Left ventricle myocardium inferior (tissue), 1 donor: ENCODE measurements at places on chromosomes 4 and X.

DNA sequence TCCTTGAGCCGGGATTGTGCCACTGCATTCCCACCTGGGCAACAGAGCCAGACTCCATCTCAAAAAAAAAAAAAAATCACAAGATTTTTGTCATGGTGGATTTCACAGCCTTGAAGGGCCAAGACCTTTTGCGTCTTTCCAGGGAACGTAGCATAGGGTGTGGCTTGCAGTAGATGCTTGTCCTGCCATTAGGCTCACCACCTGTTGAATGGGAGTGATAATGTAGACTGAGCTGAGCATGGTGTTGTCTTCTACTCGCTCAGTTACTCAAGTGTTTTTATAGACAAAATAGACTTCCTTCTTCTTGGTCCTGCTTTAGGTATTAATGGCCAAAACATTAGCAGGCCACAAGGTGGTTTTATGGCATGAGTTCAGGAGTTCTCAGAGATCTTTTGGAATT is 40.8 kb downstream of the JADE1 start:
- DNase-seq = no peak

GRCh38 chrX:39331082-39331704 is 529.9 kb downstream of the MID1IP1 start:
- no peak for DNase-seq

DNA sequence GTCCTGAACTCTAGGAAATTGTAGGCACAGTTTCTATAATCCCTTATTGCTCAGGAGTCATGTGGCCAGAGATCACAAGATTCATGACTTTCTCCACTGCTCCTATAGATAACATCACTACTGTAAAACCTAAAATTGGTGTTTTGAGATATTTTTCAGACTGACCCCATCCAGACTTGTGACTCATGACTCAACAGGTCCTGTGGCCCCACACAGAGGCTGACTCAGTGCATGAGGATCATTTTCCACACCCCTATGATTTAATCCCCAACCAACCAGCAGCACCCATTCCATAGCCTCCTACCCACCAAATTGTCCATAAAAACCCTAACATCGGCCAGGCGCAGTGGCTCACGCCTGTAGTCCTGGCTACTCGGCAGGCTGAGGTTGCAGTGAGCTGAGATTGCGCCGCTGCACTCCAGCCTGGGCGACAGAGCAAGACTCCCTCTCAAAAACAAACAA is 13.2 kb upstream of the XIAP start:
- no peak for DNase-seq

- no peak for DNase-seq
Observed at GRCh38 chrX:82127228-82128123, 925.6 kb downstream of the SH3BGRL start.

DNA sequence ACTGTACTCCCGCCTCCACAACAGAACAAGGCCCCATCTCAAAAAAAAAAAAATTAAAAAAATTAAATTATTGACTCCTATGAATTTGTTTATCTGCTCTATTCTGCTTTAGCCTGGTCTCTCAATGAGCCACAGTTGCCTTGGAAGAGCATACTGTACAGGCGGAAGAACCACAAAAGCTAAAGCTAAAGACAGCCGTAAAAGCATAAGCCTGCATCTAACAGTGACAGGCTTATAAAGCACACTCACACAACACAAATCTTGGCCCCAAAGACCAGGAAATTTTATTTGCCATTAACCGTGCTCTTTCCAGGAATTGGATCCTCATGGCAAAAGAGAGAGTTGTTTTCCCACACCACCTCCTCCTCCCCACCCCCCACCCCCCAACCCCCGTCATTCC is 53.5 kb upstream of the KLF3 start:
- DNase-seq = no peak

DNA sequence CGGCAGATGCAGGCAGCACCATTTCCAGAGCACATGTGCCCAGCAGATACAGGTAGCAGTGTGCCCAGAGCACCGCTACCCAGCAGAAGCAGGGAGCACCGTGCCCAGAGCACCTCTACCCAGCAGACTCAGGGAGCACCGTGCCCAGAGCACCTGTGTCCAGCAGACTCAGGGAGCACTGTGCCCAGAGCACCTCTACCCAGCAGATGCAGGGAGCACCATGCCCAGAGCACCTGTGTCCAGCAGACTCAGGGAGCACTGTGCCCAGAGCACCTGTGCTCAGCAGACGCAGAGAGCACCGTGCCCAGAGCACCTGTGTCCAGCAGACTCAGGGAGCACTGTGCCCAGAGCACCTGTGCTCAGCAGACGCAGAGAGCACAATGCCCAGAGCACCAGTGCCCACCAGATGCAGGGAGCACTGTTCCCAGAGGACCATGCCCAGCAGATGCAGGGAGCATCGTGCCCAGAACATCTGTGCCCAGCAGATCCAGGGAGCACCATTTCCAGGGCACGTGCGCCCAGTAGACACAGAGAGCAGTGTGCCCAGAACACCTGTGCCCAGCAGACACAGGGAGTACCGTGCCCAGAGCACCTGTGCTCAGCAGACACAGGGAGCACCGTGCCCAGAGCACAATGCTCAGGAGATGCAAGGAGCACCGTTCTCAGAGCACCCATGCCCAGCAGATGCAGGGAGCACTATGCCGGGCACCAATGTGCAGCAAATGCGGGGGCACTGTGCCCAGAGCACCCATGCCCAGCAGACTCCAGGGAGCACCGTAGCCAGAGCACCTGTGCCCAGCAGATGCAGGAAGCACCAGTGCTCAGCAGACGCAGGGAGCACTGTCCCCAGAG is 236.4 kb downstream of the DHRSX start:
- no peak for DNase-seq

DNA sequence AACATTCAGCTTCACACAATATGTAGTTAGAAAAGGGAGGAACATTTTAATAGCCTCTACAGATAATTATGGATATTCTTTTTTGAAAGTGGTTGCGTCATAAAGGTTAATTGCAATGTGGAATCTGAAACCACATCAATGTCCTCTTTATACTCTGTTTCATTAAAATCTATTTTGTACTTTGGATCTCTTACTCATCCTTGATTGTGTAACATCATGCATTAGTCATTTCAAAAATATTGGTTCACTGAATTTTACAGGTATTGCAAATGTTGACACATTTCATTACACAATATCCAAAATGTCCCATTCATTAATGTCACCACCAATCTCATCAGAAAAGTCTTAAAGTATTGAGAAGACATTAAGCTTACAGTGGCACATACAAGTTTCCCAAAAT is 62.7 kb upstream of the USP9X start:
- DNase-seq = no peak

DNA sequence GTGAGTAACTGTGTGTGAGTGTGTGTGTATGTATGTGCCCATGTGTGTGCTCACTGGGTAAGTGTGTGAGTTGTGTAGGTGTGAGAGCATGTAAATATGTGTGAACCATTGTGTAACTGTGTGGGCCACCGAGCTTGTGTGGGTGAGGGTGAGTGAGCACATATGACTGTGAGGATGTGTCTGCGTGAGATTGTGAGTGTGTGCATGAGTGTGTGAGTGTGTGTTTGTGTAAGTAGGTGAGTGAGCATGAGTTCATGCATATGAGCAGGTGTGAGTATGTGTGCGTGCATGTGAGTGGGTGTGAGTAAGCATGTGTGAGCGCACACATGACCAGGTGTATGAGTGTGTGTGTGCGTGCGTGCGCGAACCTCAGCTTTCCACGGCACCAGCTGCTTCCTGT is 1.4 kb upstream of the ATP2B3 start:
- no peak for DNase-seq

- DNase-seq = no peak
Observed at GRCh38 chr4:142563682-142564291, 282.3 kb downstream of the INPP4B start.

GRCh38 chrX:118724775-118725174 is 2.6 kb upstream of the IL13RA1 start:
- no peak for DNase-seq

GRCh38 chr4:68079928-68080327 is 49.7 kb downstream of the TMPRSS11F start:
- DNase-seq = no peak

DNA sequence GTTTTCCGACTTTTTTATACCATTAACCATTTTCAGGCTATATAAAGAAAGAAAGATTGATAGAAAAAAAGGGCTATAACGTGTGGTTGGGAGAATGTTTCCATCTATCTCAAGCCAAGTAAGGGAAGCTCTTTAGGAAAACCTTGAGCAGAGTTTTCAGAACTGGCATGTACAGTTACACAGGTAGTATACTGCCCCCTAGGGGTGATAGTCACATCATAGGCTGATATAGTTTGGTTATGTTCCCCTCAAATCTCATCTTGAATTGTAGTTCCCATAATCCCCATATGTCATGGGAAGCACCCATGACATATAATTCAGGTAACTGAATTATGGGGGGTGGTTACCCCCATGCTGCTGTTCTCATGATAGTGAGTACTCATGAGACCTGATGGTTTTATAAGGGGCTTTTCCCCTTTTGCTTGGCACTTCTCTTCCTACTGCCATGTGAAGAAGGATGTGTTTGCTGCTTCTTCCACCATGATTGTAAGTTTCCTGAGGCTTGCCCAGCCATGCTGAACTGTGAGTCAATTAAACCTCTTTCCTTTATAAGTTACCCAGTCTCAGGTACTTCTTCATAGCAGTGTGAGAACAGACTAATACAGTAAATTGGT is 186.8 kb downstream of the TMA16 start:
- DNase-seq = no peak

GRCh38 chr4:152862608-152863007 is 73.5 kb upstream of the FHDC1 start:
- no peak for DNase-seq

DNA sequence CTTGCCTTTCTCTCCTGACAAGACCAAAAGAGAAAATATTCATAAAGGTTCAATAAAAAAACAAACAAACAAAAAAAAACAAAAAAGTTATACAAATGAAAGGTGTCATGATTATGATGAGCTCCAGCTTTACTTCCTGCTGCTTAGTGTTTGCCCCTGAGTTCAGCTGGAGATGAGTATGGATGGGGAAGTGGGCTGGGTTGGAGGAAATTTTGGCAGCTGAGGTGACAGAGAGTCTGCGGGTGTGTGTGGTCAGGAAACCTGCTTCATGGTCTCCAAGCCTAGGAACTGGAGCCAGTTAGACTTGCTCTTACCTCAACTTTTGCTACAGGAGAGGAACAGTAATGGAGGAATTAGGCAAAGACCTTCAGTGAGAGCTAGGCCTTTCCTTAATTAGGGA is 4.3 kb upstream of the CYSLTR1 start:
- DNase-seq = no peak

DNA sequence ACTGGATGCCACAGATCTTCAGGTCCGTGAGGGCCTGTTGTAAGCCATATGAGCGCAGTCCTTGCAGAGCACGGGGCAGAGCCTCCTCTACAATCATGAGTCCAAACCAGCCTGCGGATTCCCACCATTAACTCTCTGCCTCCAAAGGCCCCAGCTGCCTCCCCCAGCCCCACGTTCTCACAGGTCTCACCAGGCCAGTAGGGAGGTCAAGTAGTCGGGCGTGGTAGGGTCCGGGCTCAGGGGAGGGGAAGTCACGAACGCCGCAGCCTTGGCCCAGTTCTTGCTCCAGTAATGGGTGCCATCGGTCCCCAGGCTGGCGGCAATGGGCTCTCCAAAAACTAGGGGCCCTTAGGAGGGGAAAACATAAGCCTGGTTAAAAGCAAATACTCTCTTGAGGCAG is 53.6 kb downstream of the CRMP1 start:
- no peak for DNase-seq

DNA sequence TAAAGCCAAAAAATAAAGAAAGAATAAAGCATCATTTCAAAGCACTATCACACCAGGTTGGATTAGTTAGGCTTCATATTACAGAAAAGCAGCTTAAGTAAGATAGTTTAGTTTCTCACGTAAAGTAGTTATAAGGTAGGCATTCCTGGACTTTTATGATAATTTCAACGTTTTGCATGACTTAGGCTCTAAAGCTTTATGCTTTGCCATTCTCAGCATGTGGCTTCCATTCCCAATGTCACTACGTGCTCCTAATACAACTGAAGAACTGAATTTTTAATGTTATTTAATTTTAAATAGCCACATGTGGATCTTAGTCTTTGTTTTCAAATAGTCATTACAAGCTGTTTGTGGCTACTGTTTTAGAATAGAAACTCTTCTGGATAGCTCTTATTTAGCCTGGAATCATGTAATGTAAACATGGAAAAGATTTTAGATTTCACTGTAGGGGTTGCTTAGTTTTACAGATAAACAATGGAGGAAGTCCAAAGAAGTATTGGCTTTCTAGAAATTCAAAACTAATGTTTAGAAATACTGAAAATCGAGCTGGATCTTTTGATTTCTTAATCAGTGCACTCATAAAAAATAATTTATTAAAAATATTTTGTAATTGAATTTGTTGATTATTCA is 710.0 kb downstream of the IL1RAPL1 start:
- no peak for DNase-seq

DNA sequence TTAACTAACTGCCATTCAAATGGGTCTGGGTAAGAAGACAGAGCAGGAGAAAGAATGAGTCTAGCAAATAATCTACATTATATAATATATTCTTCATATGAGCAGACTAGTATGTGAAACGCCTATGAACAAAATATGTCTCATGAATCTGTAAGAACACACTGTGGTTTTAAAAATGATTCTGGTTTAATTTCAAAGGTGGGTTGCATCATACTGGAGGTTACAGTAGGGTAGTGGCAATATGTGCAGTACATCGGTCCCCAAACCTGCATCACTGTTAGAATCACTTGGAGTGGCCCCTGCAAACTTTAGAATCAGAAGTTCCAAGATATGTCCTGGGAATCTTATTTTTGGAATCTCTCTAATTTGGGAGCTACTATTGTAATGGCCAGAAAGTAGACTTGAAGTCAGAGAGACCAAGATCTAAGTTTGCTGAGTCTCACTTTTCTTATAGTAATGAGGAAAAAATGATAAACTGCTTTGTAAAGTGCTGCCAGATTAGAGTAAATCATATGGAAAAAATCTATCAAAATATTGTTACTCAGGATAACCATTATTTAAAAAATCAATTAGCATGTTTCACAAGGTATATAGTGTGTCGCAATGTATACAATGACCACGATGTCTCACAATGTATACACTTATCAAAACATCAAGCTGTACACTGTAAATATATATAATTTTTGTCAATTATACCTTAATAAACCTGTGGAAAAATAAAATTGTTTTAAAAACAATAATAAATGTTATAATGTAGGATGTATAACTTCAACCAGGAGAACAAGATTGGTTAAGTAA is 37.9 kb upstream of the ARSJ start:
- DNase-seq = no peak

DNA sequence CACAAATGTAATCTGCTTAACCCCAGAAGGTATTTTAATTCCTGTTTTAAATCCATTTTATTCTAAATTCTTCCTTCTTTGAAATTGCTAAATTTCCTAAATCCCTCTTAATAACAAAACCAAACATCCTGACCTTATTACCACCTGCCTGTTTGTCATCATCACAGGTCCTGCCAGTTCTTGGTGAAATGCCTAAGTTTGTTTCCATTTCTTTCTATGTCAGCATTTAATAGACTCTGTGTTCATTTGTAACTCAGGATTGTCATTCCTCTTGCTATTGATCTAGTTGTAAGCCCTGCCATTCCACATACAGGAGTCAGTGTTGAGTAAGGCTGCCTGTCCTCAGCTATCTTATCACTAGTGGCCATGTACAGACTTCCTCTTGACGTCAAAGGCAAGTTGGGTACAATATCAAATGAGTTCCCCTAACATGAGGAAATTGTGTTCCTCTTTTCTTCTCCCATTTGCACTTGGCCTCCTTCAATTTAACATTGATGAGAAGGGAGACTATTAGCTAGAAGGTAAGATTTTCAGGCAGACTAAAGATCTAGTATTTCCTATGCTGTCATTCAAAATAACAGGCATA is 440.1 kb downstream of the AFF2 start:
- DNase-seq = no peak

- no peak for DNase-seq
Observed at GRCh38 chrX:45850775-45851433, 650.2 kb upstream of the DIPK2B start.

GRCh38 chrX:8366481-8366880 is 98.1 kb upstream of the VCX3B start:
- DNase-seq = no peak
